GM12891 (cell line): ENCODE measurements at places on chromosomes 7 and 10.

DNA sequence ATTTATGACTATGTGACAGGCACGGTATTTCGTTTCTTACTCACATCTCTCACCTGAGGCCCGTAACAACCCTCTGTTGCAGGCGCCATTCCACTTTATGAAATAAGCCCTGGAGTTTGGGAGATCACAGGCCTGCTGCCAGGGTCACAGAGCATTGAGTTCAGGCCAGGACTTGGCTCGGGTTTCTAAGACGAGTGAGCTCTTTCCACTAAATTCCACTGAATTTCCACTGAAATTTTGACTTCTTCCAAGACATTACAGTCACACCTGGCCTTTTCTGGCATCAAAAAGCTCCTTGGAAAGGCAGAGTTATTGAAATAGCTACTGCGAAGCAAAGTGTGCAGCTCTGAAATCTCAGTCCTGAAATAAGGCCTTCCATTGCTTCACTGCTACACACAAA is 282.8 kb upstream of the MGMT start:
- no peak for DNase-seq

DNA sequence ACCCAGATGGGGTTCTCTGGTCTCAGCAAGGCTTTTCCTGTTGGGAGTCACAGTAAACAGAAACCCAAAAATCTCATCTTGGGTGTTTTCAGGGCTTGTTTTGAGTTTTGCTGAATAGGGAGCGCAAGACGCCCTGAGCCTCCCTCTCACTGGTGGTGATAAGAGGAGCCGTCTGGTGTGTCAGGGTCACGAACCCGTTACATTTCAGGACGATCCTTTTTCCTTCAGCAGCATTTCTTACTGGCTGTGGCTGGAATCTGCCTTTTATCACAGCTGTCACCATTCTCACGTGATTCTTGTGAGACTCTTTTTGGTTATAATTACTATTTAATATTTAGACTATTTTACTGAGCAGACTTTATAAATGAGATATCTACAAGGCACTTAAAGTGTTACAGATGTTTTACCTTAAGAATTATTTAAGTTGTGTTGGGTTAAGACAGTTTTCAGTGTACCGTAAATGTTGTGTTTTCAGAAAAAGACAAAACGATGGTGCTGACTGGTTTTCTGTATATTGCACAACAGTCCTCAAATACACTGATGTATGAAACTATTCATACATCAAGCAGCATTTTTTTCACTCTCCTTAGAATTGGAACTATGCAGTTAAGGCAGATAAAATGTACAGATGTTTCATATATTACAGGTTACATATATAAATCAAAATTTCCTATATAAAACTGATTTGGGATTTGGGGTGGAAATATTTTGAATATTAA is 2.2 kb upstream of the GET4 start:
- DNase-seq: no peak

- DNase-seq: no peak
These were observed 49.4 kb downstream of the LRRN3 start for GRCh38 chr7:111140091-111140865.

DNA sequence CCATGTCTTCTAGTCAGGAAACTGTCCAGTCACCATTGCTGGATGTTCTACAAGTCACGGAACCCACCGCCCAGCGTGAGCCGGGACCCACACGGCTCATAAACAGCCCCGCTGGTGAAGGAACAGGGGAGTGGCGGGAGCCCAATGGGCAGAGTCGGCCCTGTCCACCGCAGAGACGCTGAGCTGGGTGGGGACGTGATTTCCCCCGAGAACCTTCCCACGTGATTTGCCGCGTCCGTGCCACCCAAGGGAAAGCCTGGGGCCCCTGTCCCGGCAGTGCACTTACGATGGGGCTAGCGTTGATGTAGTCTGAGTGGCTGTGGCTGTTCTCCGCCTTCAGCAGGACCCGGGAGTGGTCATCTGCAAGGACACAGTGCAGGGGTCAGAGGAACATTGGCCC is 266.9 kb downstream of the DNAJB6 start:
- DNase-seq: no peak

GRCh38 chr10:96450529-96451207 is 63.1 kb downstream of the TLL2 start:
- no peak for DNase-seq

DNA sequence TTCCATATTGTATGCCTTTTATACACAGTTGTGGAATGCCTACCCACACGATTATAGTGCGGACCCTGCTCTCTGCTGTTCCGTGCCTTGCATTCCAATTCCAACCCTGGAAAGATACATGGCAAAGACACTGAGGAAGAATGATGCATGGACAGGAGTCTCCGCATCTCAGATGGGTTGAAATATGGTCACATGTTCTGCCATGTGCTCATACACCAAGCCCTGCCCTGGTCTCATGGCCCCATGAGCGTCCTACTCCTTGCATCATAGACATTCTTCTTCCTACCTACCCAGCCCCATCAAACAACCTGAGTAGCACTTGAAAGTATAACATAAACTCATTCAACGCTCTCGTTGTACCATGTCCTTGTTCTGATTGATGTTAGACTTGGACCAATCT is 6.3 kb downstream of the SLC39A12 start:
- DNase-seq: no peak

- DNase-seq: peak; percentile 9
These were observed at the start of gene SCIN for GRCh38 chr7:12570534-12571461. SCIN (plus strand) TSS chr7:12570720; CDS start chr7:12570787, 67 bp downstream.

- DNase-seq: no peak
These were observed 3.8 kb downstream of the RTKN2 start for GRCh38 chr10:62264702-62265436.

GRCh38 chr7:89927762-89928161 is 226.5 kb upstream of the STEAP1 start:
- DNase-seq: no peak

GRCh38 chr10:11822026-11822756 is 965 bp upstream of the PROSER2 start:
- DNase-seq: no peak
